Activated CD4-positive, alpha-beta T cell treated with anti-CD3 and anti-CD28 coated beads for 36 hours (primary cell): ENCODE measurements at places on chromosomes 16 and 17. TPM values are rescaled to one million over a fixed set of nuclear protein-coding genes. Genes with fewer than 3 reads are reported as not detected.

YPEL2 gene
- 4.3 TPM for total RNA-seq

SHBG gene
- total RNA-seq, result 0.30 TPM

RPRML gene
- not detected for total RNA-seq

PDP2 gene
- total RNA-seq, result 27.8 TPM

ASPA gene
- total RNA-seq, result not detected

NOTUM gene
- total RNA-seq, result 0.97 TPM

TLCD2 gene
- 0.30 TPM for total RNA-seq

TIGD7 gene
- total RNA-seq, result 2.9 TPM

INCA1 gene
- 0.18 TPM for total RNA-seq

RNF157 gene
- total RNA-seq, result 24.0 TPM

OR1D2 gene
- total RNA-seq, result not detected

DNAI2 gene
- total RNA-seq, result 0.14 TPM

NOL3 gene
- 17.5 TPM for total RNA-seq

MRC2 gene
- total RNA-seq, result 11.3 TPM

EME1 gene
- total RNA-seq, result 38.3 TPM

CCL4 gene
- total RNA-seq, result 290 TPM

VAT1L gene
- 0.05 TPM for total RNA-seq

ABCC12 gene
- total RNA-seq, result not detected

CYBA gene
- total RNA-seq, result 155 TPM

CA4 gene
- not detected for total RNA-seq

NOL11 gene
- total RNA-seq, result 79.7 TPM

BICDL2 gene
- 1.2 TPM for total RNA-seq

TMEM238L gene
- total RNA-seq, result not detected

ORC6 gene
- total RNA-seq, result 30.3 TPM

CCDC200 gene
- not detected for total RNA-seq

OTOP3 gene
- total RNA-seq, result not detected

CKLF gene
- 93.5 TPM for total RNA-seq

CACNB1 gene
- 11.8 TPM for total RNA-seq

GPR139 gene
- total RNA-seq, result not detected

CCL1 gene
- total RNA-seq, result 0.32 TPM

FOXN1 gene
- total RNA-seq, result not detected

PSMC3IP gene
- 28.9 TPM for total RNA-seq

PRSS8 gene
- not detected for total RNA-seq

NUP88 gene
- total RNA-seq, result 135 TPM

MYH2 gene
- not detected for total RNA-seq

EFNB3 gene
- total RNA-seq, result not detected

ERBB2 gene
- 6.0 TPM for total RNA-seq

NHERF2 gene
- 2.7 TPM for total RNA-seq

SLFN13 gene
- total RNA-seq, result 22.5 TPM

HCRT gene
- not detected for total RNA-seq

HNF1B gene
- not detected for total RNA-seq

SYT17 gene
- not detected for total RNA-seq

CIBAR2 gene
- total RNA-seq, result not detected

MAF gene
- total RNA-seq, result 66.9 TPM

DNAH17 gene
- 0.12 TPM for total RNA-seq

PPL gene
- not detected for total RNA-seq

SULT1A4 gene
- 1.8 TPM for total RNA-seq

PERCC1 gene
- not detected for total RNA-seq
